ENCODE measurements at places on chromosomes 3 and 15. TPM values are rescaled to one million over a fixed set of nuclear protein-coding genes. Genes with fewer than 3 reads are reported as not detected.

TGM5 gene
- total RNA-seq = not detected

DPPA4 gene
- 89.5 TPM for total RNA-seq

MCF2L2 gene
- 18.1 TPM for total RNA-seq

GABRB3 gene
- 287 TPM for total RNA-seq

MUSTN1 gene
- 3.5 TPM for total RNA-seq

GLDN gene
- 0.56 TPM for total RNA-seq

GRCh38 chr3:12766541-12766940, 7.5 kb upstream of the TMEM40 start:
- DNase-seq = no peak

GRCh38 chr15:60477164-60477563, 1.8 kb downstream of the ICE2 start:
- no peak for DNase-seq

DNA sequence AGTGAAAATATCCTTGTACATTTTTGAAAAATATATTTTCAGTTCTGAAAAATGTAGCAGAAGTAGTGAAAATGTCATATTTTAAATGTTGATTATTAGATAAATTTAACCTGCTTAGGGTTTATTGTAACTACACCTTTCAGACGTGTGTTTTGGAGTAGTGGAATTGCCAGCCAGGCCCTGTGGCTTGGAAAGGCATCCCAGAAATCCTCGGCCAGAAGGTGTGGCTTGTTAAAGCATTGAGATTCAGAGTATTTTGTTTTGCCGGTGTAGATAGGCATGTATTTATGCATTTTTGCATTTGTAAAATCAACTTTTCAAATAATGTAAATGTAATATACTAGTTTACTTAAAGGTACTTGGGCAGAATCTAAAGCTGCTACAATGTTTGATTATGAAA, 7.0 kb downstream of the EBLN2 start:
- DNase-seq = no peak

DNA sequence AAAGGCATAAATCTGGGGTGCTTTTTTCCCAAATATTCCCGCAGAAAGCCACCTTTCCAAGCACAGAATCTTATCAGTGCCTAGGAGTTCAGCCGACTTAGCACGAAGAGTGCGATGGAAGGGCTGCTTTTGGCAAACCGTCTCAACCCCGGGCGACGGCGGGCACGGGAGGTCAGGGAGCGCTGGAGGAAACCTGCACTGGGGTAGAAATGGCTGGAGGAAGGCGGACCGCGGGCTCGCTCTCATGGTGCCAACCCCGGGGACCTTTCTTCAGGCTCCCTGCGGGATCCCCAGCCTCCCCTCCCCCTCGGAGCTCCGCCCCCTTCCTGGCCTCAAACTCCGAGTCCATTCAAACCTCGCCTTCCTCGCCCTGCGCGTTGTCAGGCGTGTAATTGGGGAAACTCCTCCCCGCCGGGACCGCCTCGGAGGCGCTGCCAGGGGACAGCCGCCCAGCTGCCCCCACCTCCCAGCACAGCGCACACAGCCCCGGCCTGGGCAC, at the start of gene GABRG3:
GABRG3 (plus strand) TSS at position 470 of the 499 bp plus-strand sequence.
- peak; percentile 45 for DNase-seq

DNA sequence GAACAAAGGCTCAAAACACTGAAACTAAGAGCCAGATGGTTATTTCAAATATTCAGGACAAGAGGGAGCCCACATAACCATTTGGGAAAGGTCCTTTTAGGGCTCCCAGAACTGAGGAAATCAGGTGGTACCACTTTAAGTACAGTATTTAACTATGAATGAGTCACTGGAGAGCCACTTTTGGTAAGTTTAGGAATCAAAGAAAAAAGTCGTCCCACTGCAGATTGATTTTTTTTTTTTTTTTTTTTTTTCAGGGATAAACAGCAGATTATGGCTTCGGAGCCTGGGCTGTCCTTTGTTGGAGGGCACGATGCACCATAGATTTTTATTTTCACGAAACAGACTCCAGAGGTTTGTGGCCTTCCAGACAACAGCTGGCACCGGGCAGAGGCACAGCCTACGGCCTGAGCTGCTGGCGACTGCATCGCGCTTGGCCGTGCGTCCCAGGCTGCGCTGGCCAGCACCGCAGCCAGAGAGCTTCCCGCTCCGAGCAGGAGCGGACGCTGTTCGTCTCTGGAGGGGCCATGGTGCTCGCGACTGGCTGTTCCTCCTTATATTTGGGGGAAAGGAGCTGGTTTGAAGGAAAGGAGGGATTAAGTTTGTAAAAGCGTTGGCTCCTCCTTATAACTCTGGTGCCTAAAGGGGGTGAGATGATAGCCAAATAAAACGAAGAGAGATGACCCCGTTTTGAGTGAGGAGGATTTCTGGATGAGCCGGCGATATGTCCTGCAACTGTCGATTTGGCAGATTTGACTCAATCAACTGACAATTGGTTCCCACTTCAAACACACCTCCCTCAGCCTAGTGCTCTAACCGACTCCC, 152.9 kb upstream of the GOLIM4 start:
- DNase-seq = peak; percentile 71

DNA sequence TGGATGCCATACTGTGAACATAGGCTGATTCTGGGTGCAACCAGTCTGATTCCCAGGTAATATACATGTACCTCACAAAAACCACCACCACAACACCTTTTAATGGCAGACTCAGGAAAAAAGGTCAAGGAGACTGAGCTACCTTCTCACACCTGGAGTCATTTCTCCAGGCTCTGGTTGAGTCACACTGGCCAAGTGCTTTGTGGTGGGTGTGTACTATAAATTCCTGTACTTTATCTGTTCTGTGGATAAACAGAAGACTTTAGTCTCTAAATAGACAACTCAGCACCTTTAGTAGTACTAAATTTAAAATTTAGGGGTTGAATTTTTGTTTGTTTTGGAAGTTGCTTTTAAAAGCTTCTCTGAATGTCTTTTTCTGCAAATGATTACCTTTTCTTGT, 46.7 kb downstream of the TOP2B start:
- no peak for DNase-seq

DNA sequence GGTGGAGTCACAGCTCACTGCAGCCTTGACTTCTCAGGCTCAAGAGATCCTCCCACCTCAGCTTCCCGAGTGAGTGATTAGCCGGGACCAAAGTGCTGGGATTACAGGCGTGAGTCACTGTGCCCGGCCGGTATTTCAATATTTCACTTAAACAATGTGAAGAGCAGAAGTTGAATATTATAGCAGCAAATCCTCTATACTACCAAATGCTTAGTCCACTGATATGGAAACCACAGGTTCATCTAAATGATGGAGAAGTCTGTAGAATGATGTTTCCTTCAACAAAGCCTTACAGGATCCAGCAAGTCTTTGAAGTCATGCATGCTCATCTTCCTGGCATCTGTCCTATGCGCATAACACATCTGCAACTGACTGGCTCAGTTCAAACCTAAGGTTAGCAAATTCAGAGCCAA, 20.3 kb upstream of the UACA start:
- DNase-seq = no peak

GRCh38 chr3:129002573-129003569, 1.8 kb downstream of the EFCC1 start:
- no peak for DNase-seq

DNA sequence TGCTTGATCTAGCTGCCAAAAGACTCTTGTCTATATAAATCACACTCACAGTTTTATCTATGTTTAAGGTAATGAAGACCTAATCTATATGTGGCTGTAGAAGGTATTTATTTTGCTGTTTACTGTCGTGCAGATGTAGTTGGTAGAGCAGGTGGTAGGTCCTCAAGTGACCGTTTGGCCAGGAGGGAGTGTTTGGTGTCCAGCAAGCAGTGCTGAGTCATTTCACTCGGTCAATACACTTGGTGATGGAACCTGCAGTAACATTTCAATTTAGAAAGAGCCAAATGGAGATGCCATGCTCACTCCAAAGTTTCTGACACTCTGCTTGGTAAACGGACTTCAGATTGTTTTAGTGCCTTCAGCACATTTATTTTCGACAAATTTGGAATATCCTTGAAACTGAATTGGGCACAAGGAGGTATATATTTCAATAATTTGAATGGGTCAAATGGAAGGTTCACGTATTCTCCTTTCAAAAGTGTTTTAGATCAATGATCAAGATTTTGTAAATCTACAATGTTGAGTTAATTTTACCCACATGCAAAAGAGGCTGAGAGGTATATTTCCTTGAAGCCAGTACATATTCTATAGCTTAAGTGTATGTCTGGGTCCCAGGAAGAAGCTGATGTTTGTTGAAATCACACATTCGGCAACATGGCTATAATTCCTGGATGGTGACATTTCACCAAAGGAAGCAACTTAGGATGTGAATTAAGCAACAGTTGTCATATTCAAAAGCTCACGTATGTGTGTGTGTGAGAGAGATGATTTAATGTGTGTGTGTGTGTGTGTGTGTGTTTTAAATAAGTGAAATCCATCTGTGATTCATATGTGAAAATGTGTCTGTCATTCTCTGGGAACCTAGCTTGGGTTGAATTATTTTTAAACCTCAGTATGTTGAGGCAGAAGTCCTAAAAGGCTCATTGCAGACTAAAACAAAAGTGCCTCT, 7.7 kb upstream of the CX3CR1 start:
- no peak for DNase-seq

DNA sequence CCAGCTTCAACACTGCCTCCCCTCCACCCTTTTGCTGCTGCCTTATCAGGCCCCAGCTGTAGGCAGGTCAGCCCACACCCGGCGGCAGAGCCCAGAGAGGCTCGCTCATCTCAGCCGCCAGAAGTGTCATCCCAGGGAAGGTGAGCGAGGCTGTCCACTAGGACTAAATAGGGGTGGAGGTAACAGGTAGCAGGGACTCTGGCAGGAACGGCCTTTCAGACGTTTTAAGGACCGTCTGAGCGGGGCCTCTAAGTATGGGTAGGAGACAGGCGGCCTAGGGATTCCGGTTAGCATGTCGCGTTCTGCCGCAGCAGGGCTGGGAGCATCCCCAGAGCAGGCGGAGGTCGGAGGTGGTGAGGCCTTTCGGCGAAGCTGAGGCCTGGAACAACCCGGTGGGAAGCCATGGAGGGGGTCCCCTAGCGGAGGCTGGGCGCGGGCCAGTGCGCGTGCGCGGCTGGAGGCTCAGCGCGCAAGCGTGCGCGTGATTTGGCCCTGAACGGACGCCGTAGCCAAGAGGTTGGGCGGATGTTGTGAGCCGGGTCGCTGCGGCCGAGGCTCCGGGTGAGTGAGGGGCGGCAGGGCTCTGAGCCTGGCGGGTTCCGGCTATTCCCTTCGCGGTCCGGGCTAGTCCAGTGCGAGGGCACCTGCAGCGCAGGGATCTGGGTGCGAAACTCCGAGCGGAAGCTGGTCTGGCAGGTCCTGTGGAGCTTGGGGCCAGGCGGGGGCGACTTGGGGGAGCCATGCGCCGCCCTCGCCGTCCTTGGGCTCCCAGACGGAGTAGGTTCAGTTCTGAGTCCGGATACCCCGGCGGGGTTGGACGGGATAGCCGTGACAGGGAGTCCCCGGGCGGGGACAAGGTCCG, at the start of the genes MST1 and RNF123:
MST1 (minus strand) TSS at position 429 of the 862 bp plus-strand sequence. CDS start 783 bp downstream, outside the sequence.
RNF123 (plus strand) TSS at position 512 of the 862 bp plus-strand sequence. CDS start 1,609 bp downstream, outside the sequence.
- DNase-seq = peak; percentile 98

DNA sequence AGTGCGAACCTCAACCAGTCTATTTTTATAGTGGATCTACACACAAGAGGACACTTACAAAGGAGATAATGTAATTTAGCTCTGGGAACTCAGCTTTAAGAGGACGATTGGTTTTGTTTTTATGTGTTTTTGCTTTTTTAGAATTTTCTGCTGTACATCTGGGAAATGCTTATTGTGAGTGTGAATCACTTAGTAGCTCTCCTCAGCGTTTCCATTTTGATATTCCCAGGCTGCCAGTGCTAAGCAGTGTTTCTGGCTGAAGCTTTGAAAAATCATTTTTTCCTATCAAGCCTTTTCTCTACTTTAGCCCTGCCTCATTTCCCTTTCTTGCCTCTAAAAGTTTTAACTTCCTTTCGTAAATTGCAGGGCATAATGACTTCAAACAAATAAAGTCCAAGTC, 117.9 kb downstream of the RBMS3 start:
- no peak for DNase-seq

DNA sequence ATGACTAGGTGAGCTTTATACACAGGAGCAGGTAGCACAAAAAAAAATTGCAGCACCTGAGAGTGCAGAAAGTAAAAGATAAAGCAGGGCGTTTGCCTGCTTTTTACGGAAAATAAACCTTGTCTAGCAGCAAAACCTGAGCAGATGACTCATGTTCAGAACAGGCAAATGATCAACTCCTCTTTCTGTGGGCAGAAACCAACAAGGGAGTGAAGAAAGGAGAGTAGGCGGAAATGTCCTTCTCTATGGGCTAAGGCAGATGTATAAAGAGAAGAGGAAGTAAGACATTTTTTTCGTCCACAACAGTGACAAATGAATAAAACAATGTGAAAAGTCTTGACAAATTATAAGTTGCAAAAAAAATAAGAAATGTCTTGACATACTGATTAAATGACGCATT, 24.5 kb upstream of the GMNC start:
- DNase-seq = no peak
